ENCODE measurements at places on chromosomes 11 and 22. TPM values are rescaled to one million over a fixed set of nuclear protein-coding genes. Genes with fewer than 3 reads are reported as not detected.

- no peak for DNase-seq
These were observed 93.2 kb downstream of the TBC1D22A start for GRCh38 chr22:46855681-46856080.

GRCh38 chr11:70566768-70567530, 168.6 kb downstream of the CTTN start:
- DNase-seq: no peak

GRCh38 chr11:61691380-61692156, 11.4 kb downstream of the DAGLA start:
- no peak for DNase-seq

DNA sequence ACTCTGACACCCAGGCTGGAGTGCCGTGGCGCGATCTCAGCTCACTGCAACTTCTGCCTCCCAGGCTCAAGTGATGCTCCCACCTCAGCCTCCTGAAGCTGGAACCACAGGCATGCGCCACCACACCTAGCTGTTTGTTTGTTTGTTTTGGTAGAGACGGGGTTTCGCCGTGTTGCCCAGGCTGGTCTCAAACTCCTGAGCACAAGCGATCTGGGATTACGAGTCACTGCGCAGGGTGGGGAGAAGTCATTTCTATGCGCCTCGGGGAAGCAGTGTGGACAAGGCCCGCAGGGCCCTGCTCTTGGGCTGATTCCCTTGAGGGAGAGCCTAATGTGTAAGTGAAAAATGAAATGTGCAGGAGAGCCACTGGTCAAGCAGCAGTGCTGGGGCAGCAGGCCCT, 19.6 kb upstream of the SEPTIN5 start:
- DNase-seq: no peak

- peak; percentile 59 for DNase-seq
These were observed 1.9 kb downstream of the OR4S1 start for GRCh38 chr11:48307760-48308386.

GRCh38 chr22:31937341-31937740, 7.0 kb upstream of the YWHAH start:
- no peak for DNase-seq

DNA sequence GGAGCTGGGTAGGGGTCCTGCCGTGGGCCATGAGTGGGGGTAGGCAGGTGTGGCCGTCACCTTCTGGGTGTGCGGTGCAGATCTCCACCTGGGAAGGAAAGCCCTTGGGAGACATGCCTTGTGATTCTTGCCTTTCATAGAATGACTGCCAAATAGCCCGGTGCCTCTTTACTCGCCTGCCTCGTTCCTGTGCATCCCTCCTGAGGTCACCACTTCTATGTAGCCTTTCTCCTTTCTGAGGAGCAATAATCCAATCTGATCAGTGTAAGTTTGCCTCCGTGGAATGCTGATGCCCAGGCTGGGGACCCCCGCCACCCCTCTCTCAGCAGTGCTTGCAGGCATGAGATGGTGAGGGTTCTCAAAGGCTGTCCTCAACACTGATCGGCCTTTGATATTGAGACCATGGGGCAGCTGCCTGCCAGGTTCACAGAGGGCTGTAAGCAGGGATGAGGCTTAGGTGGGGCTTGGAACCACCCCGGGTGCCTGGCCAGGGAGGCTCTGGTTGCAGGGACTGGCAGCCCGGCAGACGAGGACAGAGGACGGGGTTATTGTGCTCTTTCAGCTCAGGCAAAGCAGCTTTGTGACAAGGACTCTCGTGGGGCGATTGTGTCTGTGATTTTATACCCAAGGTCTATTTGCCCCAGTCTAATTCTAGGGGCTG, 86.1 kb upstream of the WNT7B start:
- DNase-seq: no peak

DNA sequence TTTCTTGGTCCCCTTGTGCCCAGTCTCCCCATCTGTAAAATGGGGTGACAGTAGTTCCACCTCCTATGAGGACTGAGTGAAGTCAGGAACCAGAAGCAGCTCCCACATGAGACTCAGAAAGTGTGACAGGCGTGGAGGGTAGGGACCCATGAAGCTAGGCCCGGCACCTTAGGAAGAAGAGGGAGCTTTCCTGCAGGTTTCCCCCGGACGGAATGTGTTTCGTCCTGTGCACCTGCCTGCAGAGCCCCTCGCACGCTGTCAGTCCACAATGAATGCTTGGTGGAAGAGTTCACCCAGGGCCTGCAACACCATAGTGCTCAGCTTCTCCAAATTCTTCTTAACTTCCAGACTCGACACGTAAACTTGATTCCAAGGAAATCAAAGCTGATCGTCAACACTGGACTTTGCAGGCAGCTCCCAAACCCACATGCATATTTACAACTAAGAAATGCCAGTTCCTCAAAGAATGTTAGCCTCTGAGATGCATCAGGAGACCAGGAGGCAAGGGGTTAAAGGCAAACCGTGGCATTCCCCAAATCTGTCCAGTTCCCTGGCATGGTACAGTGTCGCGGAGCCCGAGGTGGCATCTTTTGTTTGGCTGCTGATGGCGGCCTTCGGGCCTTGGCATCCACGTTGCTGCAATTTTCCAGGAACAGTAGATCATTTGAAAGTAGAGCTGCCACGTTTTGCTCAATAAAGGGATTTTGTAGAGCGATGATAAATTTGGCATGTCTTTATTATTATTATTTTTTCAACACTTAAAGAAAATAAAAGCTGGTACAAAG, 15.4 kb downstream of the LRP5 start:
- DNase-seq: no peak

GRCh38 chr22:48138855-48139254, 1376.4 kb downstream of the TBC1D22A start:
- no peak for DNase-seq

DNA sequence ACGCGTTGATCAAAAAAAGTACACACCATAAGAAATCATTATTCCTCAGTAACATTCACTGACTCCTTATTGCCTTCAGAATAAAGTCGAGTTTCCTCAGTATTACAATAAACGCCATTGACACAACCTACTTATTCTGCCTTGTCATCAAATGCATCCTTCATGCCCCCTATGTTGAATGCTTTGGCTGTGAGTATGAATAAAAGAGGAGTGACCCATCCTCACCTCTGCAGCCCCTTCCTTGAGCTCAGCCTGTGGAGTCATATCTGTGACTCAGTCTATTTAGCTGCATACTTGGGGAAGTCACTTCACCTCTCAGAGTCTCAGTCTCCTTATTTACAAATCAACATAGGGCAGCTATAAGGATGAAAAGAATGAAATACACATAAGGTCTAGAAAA, 65.1 kb downstream of the USP35 start:
- no peak for DNase-seq

GRCh38 chr22:45218976-45219375, 21.7 kb downstream of the KIAA0930 start:
- no peak for DNase-seq

DNA sequence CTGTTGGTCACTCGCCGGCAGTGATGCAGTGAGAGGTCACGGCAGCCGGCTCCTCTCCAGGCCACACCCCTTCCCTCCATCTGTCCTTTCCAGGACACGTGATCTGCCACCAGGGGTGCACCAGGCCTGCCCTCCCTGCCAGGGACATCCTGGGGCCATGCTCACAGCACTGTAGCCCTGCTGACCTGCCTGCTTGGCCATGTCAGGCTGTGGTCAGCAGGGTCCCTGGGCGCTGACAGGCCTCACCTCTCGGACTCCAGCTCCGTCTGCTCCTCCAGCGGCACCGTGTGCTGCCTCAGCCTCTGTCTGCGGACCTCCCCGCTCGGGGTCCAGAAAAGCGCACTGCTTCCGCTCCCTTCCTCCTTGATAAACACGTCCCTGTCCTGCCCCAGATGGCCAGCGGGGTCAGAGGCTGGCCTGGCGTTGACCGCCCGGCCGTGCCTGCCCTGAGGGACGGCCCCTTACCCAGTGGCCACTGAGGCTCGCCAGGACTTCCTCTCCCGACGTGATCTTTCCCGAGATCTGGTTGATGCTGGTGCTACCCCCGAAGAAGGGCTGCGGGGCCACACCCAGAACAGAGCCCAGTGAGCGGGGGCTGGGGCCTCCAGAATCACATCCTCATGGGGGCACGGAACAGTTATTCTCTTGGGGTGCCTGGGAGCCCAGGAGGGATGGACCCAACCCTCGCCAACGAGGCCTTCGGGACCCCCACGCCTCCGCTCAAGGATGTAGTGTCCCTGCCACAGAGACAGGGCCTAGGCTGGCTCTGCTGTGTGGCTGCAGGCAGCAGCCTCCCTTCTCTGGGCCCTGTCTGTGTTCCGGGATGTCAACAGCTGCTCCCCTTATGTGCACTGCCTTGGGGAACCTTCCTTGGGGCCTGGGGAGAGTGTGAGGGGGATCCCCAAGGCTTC, 36.3 kb upstream of the CARS1 start:
- no peak for DNase-seq

GRCh38 chr11:15988693-15989231, 367.6 kb downstream of the SOX6 start:
- no peak for DNase-seq

- DNase-seq: no peak
These were observed 20.3 kb downstream of the ZC3H12C start for GRCh38 chr11:110113505-110113904.

DNA sequence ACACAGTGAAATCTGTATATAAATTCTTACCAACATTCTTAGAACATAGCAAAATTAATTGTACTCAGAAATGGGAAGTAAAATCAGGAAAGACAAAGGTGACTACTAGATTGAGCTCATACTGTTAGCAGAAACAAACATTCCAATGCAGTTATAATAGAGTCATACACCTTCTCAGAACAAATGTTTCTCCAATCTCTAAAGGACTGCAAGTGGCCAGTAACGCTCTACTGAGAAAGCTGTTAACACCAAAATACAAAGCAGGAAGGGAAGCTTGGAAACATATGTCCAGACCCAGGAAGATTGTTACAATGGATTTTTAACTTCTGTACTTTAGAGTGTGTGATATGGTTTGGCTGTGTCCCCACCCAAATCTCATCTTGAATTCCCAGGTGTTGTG, 341.5 kb downstream of the LARGE1 start:
- no peak for DNase-seq

GRCh38 chr22:19811211-19811621, 43.5 kb downstream of the GNB1L start:
- DNase-seq: no peak

GRCh38 chr22:31496735-31497146, 405 bp downstream of the SFI1 start:
- DNase-seq: no peak

- no peak for DNase-seq
These were observed 10.6 kb upstream of the CDC42EP1 start for GRCh38 chr22:37549704-37550059.

DNA sequence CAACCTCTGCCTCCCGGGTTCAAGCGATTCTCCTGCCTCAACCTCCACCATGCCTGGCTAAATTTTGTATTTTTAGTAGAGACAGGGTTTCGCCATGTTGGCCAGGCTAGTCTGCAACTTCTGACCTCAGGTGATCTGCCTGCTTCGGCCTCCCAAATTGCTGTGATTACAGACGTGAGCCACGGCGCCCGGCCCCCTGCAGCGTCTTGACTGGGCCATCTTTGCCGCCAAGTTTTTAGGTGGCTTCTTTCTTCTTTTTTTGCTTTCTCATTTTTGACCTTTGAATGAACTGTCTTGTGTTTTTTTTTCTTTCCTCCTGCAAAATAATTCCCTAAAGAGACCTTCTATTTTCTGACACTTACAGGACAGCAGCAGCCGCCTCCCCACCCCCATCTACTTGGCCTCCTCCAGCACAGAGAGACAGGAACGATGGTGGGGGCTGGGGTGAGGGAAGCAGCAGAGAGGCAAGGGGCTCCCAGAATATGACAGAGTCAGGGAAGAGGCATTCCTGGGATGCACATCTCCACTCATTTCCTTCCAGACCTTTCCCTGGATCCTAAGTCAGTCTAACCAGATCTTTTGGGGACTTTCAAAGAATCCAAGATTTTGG, 92.6 kb upstream of the ALX4 start:
- no peak for DNase-seq

- DNase-seq: no peak
These were observed 85.0 kb upstream of the CRYBB3 start for GRCh38 chr22:25114369-25115362.

DNA sequence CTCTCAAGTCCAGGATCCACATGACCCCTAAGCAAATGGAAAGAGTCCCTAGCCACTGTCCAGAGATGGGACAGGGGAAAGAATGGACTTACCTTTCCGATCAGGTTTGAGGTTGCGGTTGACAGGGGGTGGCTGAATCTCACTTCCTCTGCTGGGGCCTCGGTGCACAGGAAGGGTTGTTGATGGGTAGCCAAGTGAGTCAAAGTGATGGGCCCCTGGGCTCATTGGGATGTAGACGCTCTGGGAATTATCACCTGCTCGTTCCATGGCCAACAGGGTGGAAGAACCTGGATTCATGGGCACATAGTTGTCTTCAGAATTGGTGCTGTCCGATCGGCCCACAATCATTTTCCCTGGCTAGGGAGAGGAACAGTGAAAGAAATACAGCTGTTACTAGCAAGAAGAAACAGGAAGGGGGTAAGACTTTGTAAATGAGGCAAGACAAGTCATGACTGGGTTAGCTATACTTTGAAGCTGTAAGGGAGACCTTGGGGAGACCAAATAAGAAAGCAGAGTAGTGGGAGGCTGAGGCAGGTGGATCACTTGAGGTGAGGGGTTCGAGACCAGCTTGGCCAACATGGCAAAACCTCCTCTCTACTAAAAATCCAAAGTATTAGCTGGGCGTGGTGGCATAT, 34.7 kb downstream of the USP35 start:
- no peak for DNase-seq

- DNase-seq: peak; percentile 88
These were observed 31.4 kb downstream of the PISD start for GRCh38 chr22:31630331-31631329.

DNA sequence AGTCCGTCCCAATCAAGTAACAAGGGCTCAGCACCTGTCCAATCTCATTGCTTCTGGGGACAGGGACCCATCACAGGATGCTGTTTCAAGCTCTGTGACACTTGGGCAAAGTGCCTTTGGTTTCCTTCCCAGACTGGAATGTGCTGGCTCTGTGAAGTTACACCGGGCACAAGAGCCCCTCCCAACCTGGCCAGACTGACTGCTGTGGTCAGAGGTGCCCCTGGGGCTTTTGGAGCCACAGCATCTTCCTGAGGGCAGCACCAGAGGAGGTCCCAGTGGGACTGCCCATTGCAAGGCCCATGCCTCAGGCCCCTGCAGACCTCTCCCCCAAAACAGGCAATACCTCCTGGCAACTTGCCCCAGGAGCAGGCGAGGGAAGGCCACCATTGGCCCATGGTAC, 155.2 kb upstream of the GRK3 start:
- DNase-seq: no peak

- DNase-seq: no peak
These were observed 83.4 kb downstream of the SCN3B start for GRCh38 chr11:123570939-123571580.

Gene TMEM151A
- not detected for total RNA-seq

Gene GAL3ST1
- total RNA-seq: 2.8 TPM

Gene KCNQ1
- 21.4 TPM for total RNA-seq

Gene RELT
- 12.1 TPM for total RNA-seq

Gene OR51I1
- not detected for total RNA-seq

Gene FGF4
- not detected for total RNA-seq

Gene TMPRSS5
- 0.64 TPM for total RNA-seq

Gene RAB38
- 0.67 TPM for total RNA-seq

Gene KDELR3
- not detected for total RNA-seq

Gene CRYBA4
- not detected for total RNA-seq

Gene CCDC85B
- 22.9 TPM for total RNA-seq

Gene YPEL1
- total RNA-seq: 8.0 TPM

Gene FBXO3
- total RNA-seq: 55.6 TPM

Gene TRPM5
- total RNA-seq: 0.19 TPM

Gene MPPED1
- total RNA-seq: not detected

Gene KLHDC7B
- total RNA-seq: 7.0 TPM

Gene OR4C3
- total RNA-seq: not detected

Gene TREH
- not detected for total RNA-seq

Gene POU2AF1
- total RNA-seq: 0.47 TPM
